ENCODE measurements at places on chromosomes 4 and X. TPM values are rescaled to one million over a fixed set of nuclear protein-coding genes. Genes with fewer than 3 reads are reported as not detected.

DNA sequence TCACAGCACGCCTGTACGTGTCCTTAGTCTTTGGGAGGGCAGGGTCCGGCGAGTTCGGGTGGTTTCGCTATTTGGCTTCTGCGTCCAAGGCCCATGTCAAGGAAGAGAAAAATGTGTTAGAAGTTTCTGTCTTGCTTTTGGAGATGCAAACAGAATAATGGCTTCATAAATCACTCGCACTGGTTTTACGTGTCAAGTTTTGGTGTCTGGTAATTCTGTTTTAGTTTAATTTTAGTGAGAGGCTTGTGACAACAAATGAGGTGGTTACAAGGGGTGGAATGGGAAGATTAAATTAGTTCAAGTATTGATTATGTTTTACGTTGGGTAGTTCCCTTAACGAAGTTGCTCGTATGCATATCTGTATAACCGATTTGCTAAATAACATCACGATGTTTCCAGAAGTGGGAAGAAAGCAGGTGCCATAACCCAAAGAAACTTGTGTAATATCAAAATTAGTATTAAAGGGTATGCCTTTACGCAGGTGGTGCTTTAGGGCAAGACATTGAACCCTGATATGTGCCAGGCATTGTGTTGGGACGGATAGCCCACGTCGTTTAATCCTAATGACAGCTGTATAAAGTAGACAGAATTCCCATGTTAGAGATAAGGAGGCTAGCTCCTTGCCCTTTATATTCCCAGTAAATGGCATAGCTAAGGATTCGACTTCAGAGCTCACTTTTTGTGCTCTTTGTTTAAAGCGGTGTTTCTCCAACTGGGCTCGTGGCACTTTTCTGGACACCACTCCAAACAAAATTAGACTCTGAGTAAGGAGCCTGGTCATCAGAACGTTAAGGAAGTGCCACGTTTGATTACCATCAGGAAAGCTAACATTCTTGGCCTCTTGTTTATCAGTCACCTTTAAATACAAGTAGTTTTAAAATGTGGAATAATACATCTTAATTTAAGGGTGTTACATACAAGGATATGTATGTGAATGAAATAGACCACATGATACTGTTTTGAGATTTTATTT, 843 bp downstream of the RPL34 start:
- no peak for DNase-seq

GRCh38 chr4:184648313-184649025, 778 bp downstream of the CASP3 start:
- peak; percentile 31 for DNase-seq

DNA sequence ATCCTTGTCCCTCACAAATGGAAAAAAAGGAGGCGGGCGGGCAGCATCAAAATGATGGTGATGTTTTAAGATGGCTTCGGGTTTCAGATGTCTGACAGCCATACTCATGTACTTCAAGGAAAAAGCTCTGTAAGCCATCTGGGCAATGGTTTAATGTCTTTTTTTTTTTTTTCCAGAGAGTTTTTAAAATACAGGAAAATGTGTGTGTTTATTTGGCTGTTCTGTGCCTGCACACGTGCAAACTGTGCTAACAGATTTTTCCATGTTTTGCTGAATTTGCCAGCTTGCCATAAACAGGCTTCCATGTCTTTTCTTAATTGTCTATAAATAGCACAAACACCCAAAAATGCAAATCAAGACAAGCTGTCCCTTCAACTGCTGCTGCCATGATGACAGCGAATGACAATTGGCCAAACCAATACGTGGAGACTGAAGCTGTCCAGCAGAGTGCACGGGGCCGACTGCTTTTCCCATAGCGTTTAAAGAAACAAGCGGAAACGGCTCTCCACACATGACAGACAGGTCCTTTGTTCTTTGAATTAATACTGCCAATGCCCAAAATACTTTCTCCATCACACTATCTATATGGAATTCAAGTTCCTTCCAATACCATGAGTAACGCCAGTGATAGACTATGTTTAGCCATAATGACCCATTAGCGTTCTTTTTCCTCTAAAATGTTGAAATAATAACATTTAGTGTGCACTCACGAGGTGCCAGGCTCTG, 35.7 kb downstream of the AFAP1 start:
- DNase-seq = no peak

- no peak for DNase-seq
Measured at GRCh38 chr4:154465085-154465484, 26.5 kb downstream of the DCHS2 start.

DNA sequence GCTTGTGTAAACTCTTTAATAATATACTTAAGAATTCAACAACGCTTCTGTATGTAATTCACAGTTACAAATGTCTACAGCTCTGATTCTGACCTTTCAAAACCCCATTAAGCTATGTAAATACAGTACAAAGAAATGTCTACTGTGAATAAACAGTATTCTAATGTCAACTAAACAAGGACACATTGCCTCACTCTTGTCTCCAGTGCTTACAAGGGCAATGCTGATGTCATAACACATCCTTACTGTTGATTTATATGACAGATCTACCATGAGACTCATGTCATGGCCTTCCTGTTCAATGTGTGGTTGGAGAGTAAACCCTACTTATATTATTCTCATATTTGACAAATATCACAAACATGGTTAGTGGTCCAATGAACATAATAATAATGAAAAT, 256.1 kb upstream of the ADGRL3 start:
- DNase-seq = no peak

- no peak for DNase-seq
Measured at GRCh38 chrX:6371353-6371752, 142.7 kb upstream of the NLGN4X start.

- DNase-seq = peak; percentile 20
Measured at GRCh38 chrX:15143050-15143824, 126.6 kb downstream of the ASB9 start.

DNA sequence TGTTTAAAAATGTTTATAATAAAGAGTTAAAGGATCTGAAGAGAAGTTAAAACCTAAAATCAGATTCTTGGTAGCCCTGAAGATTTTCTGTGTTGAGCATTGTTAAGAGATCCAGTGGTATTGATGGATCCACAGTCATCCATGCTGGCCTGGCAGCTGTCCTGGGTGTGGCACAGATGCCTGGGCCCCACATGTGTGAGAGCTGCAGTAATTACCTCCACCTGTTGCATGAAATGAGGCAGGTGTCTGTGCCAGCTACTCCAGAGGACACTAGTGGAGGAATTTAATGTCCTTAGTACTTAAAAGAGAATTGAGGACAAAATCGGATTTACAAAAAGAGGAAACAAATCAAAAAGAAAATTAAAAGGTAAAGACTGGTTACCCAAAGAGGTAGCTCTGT, 44.0 kb downstream of the MGST2 start:
- no peak for DNase-seq

DNA sequence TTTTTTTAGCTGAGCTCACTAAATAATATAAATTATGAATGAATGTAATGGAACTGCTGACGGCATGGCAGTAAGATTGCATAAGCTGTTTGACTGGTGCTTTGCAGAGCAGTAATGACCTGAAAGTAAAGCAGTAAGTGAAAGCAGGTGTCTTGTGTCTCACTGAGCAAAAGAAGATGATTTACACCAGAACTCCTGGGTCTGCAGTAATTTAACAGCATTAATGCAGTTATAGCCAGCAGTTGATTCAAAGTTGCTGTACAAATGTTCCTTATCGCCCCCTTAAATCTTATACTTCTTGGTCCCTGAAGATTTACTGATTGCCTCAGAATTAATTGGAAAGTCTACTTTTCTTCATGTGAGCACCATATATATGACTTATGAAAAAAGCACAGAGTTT, 187.7 kb downstream of the DCTD start:
- DNase-seq = no peak

- DNase-seq = peak; percentile 82
Measured at GRCh38 chrX:76427560-76428242, at the start of gene MAGEE1. Gene MAGEE1 (plus strand): TSS chrX:76427710. CDS start chrX:76427931, 221 bp downstream.

GRCh38 chrX:80816051-80816450, 6.4 kb upstream of the BRWD3 start:
- no peak for DNase-seq

GRCh38 chr4:138182838-138183426, 59.2 kb downstream of the SLC7A11 start:
- no peak for DNase-seq

GRCh38 chr4:38675146-38676121, 11.4 kb downstream of the KLF3 start:
- DNase-seq = peak; percentile 65

DNA sequence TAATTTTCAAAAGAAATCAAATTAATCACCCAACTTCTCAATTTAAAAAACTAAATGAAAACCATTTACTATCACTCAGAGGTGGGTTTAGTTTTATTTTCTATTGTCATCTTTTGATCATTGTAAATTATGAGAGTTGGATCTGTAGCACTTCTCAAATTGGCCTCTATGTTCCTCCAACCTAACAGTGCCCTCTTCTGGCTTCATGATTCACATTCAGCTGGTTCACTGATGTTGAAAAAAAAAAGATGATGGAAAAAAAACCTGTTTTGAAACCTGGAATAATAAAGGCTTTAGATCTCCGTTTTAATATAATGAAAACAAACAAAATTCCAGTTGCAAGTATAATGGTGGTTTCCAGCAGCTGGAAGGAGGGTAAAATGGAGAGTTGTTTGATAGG, 2.4 kb upstream of the NBDY start:
- no peak for DNase-seq

GRCh38 chrX:51776851-51777250, 33.6 kb downstream of the GSPT2 start:
- no peak for DNase-seq

Gene HSD17B13
- total RNA-seq = 0.61 TPM

Gene DUX4
- not detected for total RNA-seq

Gene SEC24B
- total RNA-seq = 29.2 TPM
